ENCODE measurements at places on chromosomes 2 and 18.

GRCh38 chr2:157929871-157930667 lies 53.9 kb upstream of the ACVR1 start:
- DNase-seq, result no peak

DNA sequence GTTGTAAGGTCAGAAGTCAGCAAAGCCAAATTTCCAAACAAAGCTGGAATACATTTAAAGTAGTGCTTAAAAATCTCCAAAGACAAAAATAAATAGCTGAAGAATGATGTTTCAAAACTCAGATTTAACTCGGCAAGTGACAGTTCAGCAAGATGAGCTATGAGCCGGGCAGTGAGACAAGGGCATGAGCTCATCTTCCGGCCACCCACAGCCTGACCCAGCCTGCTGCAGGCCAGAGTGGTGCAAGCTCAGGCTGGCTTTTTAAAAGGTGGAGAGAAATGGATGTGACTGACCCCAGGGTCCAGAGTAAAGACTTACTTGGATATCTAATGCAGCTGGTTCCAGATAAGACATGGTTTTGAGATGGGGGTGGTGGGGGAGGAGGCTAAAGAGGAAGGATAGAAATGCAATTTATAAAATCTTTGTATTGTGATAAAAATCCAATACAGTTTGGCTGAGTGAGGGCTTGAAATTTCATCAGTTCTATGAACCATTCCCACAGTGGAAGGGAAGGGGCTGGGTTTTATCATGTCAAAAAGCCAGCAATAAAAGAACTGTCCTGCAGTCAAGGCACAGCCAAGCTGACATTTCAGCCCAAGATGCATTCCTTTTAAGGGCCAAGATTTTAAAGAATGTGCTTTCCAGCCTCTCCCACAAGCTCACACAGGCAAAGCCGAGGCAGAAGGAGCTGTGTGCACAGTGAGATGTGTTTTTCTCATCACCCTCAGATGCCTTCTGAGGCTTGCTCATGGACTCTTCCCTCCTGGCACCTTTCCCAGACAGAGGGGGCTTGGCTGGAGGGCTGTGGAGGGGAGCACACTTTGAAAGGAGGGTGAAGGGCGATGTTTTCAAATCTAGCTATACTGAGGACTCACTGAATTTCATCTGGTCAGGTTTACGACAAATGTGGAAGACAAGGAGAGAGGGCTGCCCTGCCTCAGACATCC lies 97.9 kb upstream of the KLHL29 start:
- peak; percentile 69 for DNase-seq

DNA sequence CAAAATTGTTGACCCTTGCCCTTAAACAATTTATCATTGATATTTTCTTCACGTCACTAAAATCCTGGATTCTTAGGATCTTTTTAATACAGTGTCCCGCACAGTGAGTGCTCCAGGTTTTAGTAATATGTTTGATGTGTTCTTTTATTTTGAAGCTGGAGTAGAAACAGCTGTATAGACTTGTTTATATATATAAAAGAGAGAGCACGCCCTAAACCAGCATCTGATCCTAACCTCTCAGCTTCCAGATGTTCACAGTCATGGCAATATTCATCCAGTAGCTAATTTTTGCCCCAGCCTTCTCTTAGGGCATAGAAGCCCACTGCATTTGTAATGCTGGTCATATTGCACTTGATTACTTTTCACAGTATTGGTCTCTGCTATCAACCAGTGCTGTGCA lies 170.0 kb upstream of the EPAS1 start:
- no peak for DNase-seq

DNA sequence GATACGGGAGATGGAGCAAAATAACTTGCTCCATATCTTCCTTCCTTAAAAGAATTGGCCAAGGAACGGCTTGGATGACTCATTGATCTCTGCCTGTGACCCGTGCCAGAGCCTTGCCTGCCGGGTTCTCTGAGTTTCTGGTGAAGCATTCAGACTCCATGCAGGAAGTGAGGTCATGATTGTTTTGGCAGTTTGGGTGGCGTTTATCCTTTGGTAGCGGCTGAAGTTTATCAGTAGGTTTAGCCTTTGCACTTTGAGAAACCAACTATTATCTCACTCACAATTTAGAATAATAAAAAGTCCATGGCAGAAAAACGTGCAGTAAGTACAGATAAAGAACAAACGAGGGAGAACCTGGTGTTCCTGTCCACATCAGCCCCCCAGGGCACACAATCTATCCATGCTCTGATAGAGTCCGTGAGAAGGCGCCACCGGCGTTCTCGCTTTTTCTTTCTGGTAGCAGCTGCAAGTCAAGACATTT lies 15.0 kb upstream of the CTAGE1 start:
- DNase-seq, result peak; percentile 49

DNA sequence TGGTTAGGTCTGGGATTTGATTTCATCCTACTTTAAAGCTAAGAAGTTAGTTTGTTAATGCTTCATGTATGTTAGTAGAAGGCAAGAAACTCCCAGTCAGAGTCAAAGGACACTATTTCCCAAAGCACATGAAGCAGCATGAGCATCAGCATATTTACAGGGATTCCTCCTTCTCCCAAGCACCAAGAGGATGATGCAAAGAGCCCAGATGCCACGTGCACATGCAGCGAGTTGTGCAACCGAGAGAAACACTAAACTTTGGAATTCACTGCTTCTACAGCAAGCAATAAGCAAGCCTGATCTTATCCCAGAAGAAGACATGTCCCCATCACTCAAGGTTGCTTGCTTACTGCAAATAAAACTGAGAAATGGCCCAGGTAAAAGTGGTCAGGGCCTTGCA lies 32.5 kb downstream of the CPO start:
- peak; percentile 59 for DNase-seq

DNA sequence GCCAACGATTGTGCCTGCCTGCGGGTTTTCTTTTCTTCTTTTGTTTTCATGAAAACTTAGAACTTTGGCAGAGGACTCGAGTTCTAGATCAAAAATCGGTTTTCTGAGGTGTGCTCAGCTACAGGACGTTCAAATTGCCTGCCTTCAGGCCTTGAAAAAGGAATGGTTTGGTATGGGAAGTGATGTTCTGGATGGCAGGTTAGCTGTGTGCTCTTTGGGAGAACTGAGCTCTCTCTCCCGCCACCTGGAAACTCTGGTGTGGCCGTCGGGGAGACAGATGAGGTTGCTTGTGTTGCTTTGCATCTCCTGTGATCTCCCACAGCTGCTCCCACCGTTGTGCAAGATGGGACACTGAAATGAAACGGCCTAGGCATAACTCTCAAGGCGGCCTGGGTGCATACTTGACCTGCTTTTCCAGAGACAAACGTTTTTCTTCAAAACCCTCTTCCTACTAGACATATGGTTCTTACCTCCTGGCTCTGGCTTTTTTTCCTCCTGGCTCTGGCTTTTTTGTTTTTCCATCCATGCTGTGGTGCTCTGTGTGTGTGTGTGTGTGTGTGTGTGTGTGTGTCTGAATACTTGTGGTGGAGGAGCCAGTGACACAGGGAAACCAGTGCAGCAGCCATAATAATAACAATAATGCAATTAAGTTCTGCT lies 2.0 kb downstream of the FMNL2 start:
- DNase-seq, result no peak

DNA sequence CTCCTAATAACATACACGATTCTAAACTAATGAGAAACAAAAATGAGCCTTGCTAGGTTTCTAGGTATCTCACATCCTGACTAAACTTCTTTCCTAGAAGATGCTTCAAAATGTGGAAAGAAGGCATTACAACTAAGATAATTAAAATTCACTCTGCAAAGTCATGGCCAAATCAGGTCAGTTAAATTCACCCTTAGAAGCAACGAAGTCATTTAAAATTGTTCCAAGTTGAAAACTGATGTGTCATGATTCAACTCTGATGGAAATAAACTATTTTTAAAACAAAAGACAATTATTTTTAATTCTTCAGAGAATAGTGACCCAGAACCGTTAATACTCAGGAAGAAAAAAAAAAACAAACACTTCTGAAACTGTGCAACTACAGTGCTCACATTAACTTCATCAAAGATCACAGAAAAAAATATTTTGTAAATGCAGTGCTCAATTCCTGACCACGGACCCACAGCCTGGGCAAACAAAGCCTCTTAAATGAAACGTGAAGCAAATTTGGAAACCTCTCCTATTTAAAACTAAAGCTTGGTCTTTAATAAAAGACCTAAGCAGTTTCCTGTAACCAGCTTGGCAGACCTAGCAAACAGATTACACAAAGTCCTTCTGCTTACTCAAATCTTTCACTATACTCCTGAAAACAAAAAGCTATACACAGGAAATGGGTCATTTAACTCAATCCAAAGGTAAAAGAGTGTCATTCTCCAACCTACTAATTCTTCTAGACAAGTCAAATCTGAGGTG lies 39.0 kb downstream of the CHN1 start:
- DNase-seq, result no peak

- DNase-seq, result peak; percentile 77
Observed at GRCh38 chr18:77071711-77072292, 60.8 kb downstream of the MBP start.

DNA sequence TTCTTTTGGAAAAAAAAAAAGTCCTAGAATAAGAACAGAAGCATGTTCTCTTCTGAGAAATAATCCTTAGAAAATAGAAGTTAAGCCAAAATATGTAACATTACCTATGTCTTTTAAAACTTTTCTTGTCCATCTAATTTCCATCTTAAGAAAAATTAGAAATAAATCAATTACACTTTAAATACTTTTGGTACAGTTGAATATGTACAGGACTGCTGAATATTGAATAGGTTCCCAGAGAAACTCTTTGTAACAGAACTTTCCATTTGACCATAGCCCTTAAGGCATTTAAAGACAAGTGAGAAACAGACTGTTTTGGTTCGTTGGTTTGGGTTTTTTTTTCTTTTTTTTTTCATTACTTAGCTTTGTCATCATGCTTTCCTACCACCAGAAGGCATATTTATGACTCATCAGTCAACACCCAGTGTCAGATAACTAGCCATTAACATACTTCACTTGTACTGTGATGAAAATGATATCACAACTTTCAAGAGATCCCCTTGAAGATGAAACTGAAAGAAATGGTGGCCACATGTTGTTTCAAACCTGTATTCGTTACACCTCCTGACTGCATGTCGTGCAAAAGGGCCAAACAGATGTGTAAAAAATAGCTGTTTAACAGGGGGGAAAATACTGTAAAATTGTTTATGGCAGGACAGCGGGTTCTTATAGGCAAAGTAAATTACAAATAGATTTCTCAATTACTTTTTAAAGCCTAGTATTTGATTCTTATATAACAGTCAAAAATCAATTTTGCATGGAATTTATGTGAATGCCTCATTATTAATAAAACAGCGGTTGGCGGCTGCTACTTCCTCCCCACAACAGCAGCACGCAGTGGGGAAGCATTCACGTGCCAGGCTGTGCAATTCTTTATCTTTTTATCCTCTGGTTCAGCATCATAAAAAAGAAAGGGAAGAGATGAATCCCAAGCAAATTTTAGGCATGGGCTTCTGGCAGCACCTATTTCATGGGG lies 280.7 kb upstream of the HNRNPA3 start:
- DNase-seq, result peak; percentile 47

DNA sequence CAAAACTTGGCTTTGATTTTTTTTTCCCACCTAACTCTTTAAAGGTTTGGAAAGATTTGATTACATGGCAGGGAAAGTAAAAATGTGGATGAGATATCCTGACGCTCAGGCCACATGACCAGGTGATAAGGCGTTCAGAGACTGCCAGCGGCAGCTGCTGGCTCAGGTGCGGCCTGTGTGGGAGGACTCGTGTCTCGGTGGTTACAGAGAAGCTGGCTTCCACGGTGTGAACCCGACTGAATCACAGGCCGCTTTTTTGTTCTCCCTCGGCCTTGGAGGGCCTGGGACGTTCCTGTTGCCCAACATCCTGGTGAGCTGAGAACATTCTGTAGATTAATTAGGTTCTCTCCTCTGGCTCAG lies 124.2 kb upstream of the ZNF516 start:
- DNase-seq, result no peak

GRCh38 chr18:23053776-23054457 lies 81.4 kb upstream of the CABLES1 start:
- peak; percentile 13 for DNase-seq

DNA sequence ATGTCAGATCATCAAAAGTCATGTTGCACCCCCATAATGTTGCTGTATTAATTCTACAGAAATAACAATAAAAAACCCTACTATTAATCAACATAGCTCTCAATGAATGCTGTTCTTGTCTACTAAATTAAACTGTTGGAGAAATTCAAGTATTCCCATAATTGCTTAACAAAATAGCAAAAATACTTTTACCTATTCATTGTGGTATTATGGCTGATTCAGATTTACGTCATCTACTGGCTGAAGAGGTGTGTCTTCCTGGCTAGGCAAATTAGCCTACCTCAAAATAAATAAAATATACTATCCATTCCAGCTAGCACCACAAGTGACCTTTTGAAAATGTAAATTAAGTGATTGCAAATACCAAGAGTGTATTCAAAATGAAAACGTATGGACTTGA lies 249.4 kb downstream of the MEIS1 start:
- DNase-seq, result no peak

- DNase-seq, result no peak
Observed at GRCh38 chr18:23105581-23106219, 29.6 kb upstream of the CABLES1 start.

DNA sequence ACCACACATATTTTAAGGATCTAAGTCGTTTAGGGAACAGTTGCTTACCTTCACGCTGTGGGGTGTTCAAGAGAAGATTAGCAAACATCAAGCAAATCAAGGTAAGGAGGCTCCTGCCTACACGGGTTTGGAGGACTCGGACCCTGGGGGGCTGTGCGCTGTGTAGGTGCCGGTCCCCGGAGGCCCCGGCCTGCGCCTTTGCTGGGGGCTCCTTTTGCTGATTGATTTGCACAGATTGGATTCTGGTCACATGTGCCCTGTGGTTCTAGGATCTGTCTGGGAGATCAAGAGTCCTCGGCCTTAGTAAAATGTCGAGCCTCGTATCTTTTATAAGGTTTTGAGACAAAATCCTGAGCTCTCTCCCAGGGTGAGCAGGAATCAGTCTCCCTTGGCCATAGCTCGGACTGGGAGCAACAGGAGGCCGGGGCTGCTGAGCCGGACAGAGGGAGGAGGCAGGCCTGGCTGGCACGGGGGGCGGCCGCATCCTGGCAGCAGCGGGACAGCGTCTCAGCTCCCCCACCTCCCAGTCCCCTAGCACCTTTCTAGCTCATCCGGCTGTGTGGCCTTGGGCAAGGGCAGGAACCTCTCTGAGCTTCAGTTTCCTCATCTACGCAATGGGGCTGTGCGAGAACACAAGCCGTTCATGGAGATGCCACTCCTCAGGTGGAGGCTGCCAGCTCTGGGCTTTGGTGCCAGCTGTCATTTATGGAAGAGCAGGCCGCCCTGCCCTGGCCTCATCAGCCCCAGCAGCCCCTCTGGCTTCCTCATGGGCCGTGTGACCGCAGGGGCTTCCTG lies 147.2 kb downstream of the MBP start:
- DNase-seq, result no peak

Measured in fibroblast of skin of left quadriceps (primary cell).